Lower lobe of right lung (tissue), 2 donors: ENCODE measurements at places on chromosomes 7 and 10. TPM values are rescaled to one million over a fixed set of nuclear protein-coding genes. Genes with fewer than 3 reads are reported as not detected.

GRCh38 chr10:77548157-77548556, 89.5 kb downstream of the KCNMA1 start:
- peaks cover under 1% of the 10 kb centered on the region for H3K4me1 ChIP-seq
- H3K27me3 ChIP-seq: no peaks in the 10 kb centered on the region
- H3K4me3 ChIP-seq: no peak overlapping the region

- DNase-seq: no peak
- H3K27me3 ChIP-seq: no peaks in the 10 kb centered on the region
- no peak overlapping the region for H3K27ac ChIP-seq
- H3K36me3 ChIP-seq: no peaks in the 10 kb centered on the region
- H3K4me1 ChIP-seq: no peaks in the 10 kb centered on the region
Measured at GRCh38 chr10:80741278-80741677, 203.6 kb downstream of the SH2D4B start.

DNA sequence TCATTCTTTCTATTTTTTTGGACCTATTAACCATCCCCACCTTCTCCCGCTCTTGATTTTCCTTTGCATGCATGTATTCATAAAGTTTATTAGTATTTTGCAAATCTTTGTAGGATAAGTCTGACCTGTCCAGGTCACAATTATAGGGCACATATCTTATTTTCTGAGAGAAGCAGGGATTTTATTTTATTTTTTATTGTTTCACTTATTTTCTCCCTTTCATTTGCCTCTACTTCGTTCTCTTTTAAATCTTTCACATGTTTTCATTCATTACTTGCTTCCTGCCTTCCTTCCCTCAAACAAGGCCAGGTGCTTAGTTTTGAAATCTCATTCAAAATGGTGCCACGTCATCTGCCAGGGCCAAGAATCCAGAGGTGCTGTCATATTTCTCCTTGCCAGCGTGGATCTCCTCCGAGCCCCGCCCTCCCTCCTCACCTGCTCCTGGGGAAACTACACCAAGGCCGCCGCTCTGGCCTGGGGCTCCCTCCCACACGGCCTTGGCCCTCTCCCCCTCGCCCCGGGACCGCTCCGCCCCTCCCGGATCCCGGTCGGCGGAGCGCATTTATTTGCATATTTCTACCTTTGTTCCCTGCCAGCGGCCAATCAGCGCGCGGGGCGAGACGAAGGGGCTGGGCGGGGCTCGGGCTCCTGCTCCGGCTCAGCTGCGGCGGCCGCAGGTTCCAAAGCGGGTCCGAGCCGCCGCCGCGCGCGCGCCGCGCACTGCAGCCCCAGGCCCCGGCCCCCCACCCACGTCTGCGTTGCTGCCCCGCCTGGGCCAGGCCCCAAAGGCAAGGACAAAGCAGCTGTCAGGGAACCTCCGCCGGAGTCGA, at the start of gene TSPAN13:
Gene TSPAN13 (plus strand): TSS at position 654 of the 830 bp plus-strand sequence. CDS start 213 bp downstream, outside the sequence.
- H3K4me1 ChIP-seq: no peaks in the 10 kb centered on the region
- H3K27ac ChIP-seq: peak within 1 kb of the TSS; percentile 65
- peak; percentile 93 for DNase-seq
- H3K36me3 ChIP-seq: no peaks in the 10 kb centered on the region
- H3K27me3 ChIP-seq: no peaks in the 10 kb centered on the region

Gene INHBA
- total RNA-seq: 81.2 TPM

Gene NME8
- not detected for total RNA-seq

Gene PARD3
- total RNA-seq: 34.1 TPM

Gene ARMH3
- total RNA-seq: 38.6 TPM

Gene AKR1C4
- not detected for total RNA-seq
